Activated T-helper 17 cell treated with anti-CD3 and anti-CD28 coated beads, Interleukin-2, amount 50 U/mL, for 72 hours (primary cell): ENCODE measurements at places on chromosomes 3 and 15. TPM values are rescaled to one million over a fixed set of nuclear protein-coding genes. Genes with fewer than 3 reads are reported as not detected.

The P2RY13 gene
- total RNA-seq, result not detected

The FXR1 gene
- 130 TPM for total RNA-seq

The MAP3K13 gene
- total RNA-seq, result 17.9 TPM

The PEAK1 gene
- total RNA-seq, result 16.6 TPM

The TMIE gene
- total RNA-seq, result 0.53 TPM

The ROPN1 gene
- not detected for total RNA-seq

The C3orf70 gene
- total RNA-seq, result 0.04 TPM

The LRRC31 gene
- not detected for total RNA-seq

The KNG1 gene
- total RNA-seq, result not detected
